ENCODE measurements at places on chromosomes 1 and 21.

DNA sequence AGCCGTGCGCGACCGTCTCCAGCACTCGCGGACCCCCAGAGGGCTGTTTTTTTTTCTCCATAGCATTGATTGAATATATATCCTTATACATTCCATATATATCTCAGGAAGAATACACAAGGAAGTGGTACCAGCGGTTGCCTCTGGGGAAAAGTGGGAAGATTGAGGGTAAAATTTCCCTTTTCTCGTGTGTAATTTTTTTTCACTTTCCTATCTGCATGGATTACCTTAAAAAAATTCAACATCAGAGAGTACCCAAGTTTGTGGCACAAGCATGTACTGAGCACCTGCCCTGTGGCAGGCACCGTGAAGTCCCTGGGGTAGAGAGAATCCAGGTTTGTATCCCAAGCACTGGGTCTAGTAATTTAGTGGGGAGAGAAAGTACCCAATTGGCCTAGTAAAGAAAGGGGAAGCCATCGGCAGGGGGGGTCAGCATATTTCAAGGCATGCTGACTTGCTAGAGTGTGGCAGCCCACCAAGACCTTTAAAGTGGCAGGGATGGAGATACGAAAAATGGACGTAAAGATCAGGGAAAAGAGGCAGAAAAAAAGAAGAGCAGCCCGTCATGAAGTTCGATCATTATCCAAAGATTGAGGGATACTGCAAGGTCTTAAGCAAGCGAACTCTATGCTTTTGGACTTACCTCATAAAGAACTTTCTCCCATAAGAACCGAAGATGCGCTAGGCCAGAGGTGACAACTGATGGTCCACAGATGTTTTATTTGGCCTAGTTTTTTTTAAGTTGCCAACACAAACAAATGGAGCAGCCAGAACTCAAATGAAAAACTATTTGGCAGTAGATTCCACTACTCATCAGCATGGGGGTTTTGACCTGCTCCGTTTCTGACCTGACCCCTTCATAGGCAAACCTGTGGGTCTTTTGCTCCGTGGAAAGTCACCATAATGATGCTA, 1.5 kb upstream of the HMGN1 start:
- DNase-seq, result no peak

- no peak for DNase-seq
Observed at GRCh38 chr1:194447636-194448035, 1261.2 kb upstream of the B3GALT2 start.

DNA sequence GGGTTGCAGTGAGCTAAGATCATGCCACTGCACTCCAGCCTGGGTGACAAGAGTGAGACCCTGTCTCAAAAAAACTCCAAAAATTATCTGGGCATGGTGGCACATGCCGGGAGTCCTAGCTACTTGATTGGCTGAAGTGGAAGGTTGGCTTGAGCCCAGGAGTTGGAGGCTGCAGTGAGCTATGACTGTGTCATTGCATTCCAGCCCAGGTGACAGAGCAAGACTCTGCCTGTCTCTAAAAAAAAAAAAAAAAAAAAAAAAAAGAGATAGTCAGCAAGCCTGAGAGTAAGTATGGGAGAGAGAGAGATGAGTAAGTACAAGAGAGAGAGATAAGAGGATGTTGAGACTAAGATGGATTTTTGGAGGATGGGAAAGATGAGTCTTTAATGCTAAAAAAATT, 180.8 kb upstream of the CACYBP start:
- no peak for DNase-seq

- no peak for DNase-seq
Observed at GRCh38 chr1:56255516-56256152, 323.7 kb downstream of the PLPP3 start.
